ENCODE measurements at places on chromosomes 2 and 18. TPM values are rescaled to one million over a fixed set of nuclear protein-coding genes. Genes with fewer than 3 reads are reported as not detected.

DNA sequence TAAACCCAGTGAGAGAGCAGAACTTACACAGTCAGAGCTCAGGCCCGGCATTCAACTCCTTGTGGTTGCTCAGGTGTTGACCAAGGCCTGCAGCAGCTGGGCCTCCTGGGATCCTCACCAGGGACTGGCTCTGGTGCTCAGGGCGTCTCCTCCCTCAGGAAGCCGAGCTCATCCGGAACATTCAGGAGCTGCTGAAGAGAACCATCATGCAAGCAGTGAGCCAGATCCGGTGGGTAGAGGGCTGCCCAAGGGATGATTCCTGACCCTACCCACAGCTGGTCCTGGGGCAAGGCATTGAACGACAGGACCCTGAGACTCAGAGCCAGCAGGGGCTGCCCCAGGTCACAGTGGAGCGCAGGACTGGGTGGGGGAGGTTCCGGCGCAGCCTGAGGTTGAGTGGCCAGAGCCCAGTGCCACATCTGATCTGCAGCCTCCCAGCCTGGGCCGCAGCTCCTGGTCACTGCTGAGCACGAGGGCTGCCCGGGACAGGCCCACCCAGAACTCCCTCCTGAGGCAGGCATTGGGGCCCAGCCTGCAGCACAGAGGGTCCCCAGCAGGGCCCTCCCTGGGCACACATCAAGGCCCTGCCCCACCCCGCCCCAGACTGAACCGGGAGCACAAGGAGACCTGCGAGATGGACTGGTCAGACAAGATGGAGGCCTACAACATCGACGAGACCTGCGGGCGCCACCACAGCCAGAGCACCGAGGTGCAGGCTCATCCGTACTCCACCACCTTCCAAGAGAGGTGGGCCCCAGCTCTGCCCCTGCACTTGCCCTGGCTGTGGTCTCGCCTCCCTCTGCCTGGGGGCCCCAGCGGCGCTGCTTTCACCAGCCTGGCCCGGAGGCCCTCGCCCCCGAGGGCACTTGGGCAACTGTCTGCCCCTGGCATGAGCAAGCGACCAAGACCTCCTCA lies 2.4 kb downstream of the TEKT4 start:
- no peak overlapping the region for H3K4me3 ChIP-seq
- DNase-seq: no peak
- H3K27ac ChIP-seq: no peak overlapping the region
- no peaks in the 10 kb centered on the region for H3K27me3 ChIP-seq
- H3K36me3 ChIP-seq: no peaks in the 10 kb centered on the region

DNA sequence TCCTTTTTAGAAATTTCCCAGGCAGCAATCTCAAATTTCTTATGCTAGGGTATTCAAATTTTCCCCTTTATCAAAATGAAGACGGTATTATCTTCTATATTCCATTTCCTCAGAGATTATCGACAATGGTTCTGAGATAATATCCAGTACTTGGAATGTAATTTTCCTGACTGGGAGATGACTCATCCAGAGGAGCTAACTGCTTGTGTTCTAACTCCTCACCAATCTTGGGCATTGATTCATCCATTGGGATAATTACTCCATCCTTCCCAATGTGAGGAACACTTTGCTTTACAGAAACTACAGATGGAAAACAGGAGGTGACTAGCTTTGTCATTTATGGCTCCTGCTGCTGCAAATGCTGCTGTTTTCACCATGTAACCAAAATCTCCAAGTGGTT lies 239.4 kb upstream of the LYPD1 start:
- no peaks in the 10 kb centered on the region for H3K36me3 ChIP-seq
- no peaks in the 10 kb centered on the region for H3K4me1 ChIP-seq
- no peaks in the 10 kb centered on the region for H3K27me3 ChIP-seq
- no peak overlapping the region for H3K4me3 ChIP-seq
- no peak overlapping the region for H3K27ac ChIP-seq

DNA sequence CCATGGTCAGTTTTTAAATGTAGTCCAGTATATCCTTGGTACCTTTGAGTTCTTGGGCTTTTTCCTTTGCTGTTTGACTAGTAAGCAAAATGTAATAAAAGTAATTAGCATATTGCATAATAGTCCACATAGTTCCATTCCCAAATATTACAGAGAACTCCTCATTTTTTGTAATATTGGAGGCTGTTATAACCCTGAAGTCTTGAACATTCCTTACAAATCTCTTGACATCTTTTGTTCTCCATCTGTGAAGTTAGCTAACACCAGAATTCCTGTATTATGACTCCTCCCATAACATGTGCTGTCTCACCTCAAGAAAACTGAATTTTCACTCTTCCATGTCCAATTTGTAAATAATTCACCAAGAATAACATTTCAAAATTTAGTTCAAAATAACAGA lies 17.1 kb downstream of the CREB1 start:
- no peak for DNase-seq
- peak overlapping the region; percentile 42 for H3K27ac ChIP-seq
- H3K36me3 ChIP-seq: peaks cover 2% of the 10 kb centered on the region
- no peaks in the 10 kb centered on the region for H3K27me3 ChIP-seq

DNA sequence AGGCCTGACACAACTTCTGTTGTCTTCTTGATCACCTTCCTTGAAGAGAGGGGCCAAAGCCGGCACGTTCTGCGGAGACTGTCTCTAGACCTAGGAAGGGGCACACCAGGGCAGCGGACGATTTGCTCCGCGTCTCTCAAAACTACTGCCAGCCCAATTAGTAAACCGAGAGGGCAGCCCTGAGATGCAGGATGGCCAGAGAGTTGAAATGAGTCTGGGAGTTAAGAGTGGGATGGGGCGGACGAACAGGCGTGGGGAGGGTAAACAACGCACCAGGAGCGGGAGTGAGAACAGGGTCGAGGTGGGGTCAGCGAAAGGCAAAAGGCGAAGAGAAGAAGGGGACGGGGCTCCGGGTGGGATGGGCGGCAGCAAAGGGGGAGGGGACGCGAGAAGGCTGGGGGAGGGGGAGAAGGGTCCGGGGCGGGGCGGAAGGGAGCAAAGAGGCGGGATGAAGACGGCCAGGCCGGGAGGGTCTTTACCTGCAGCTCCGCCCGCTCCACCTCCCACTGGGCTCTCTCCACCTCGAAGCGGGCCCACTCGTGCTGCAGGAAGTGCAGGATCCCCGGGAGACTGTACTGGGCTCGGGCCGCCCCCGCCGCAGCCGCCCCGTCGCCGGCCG lies 476 bp downstream of the STRN start:
- H3K36me3 ChIP-seq: no peaks in the 10 kb centered on the region
- H3K4me1 ChIP-seq: peaks cover 34% of the 10 kb centered on the region
- H3K27me3 ChIP-seq: no peaks in the 10 kb centered on the region
- peak overlapping the region; percentile 91 for H3K4me3 ChIP-seq

DNA sequence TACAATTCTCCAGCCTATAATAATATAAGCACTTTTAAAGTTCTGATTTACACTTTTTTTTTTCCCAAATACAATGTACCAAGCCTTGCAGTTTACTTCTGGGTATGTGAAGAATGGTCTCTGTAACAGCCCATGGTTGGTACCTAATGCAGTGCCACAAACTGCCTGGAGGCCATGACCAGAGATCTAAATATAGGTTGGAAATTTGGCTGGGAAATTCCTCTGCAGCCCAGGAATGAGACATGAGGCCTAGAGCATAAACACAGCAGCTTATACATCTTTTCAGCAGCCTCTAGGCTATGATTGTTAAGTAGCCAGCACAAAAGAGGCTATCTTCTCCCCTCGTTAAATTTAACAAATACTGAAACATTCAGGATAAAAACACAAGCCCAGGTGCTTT lies 432.0 kb upstream of the FAM98A start:
- no peaks in the 10 kb centered on the region for H3K27me3 ChIP-seq
- H3K4me3 ChIP-seq: no peak overlapping the region
- no peak overlapping the region for H3K27ac ChIP-seq
- no peak for DNase-seq
- no peaks in the 10 kb centered on the region for H3K36me3 ChIP-seq

GRCh38 chr2:133143645-133144044 lies 424.6 kb downstream of the NCKAP5 start:
- DNase-seq: no peak
- no peak overlapping the region for H3K4me3 ChIP-seq
- no peaks in the 10 kb centered on the region for H3K36me3 ChIP-seq
- no peaks in the 10 kb centered on the region for H3K4me1 ChIP-seq
- no peak overlapping the region for H3K27ac ChIP-seq

DNA sequence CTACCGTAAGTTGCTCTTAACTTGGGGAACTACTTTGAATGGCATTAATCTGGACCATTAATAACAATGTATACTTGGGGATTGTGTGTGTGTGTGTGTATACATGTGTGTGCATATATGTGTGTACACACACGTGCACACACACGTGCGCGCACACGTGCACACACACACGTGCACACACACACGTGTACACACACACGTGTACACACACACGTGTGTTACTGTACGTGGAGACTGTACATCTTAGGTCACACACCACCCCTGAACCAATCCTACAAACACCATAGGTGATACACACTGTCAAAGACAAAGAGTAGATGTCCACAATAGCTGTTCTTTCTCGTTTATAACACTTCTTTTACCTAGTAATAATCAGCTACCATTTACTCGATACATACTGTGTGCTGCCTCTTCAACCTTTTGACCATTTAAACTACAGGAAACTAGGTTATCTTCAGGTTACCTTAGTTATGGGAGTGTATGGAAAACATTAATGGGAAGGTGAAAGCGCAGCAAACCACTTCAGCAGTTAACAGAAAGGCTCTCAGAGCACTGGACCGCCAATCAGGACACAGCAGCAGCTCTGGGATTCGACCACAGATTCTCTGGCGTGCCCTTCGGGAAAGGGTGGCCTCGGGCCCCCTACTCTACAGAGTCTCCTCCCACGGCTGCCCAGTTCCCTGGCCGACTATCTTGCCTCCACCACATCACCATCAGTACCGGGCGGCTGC lies 894 bp upstream of the GCC2 start:
- peak overlapping the region; percentile 99 for H3K27ac ChIP-seq
- no peak for DNase-seq
- H3K27me3 ChIP-seq: no peaks in the 10 kb centered on the region
- peaks cover 17% of the 10 kb centered on the region for H3K4me1 ChIP-seq
- H3K4me3 ChIP-seq: peak overlapping the region; percentile 91

DNA sequence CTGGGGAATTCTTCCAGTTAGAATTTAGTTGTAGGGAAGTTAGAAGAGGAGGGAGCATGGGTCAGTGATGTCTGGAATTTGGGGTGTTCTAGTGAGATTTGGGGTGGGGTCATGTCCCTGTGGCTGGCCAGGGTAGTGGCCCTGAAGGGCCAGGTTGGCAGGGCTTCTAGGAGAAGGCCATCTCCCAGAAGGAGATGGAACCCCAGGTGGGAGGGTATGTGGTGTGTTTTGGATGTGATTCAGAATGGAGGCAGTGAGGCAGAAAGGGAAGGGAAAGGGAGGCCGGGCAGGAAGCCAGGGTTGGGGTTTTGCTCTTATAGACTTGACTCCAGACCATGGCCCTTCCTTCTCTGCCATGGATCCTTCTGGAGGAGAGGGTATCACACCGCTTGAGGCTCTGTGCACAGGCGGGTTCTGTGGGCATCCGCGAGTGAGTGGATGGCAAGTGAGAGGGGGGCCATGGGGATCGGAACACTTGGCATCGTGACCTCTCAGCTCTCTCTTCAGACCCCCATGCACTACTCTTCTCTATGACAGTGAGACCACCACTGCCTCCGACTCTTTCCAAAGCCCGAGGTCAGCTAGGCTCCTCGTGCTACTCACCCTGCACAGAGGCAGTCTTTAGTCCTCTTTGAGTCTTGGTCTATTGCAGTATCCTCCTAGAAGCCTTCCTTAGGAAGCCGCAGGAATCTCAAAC lies 7.3 kb downstream of the GREB1 start:
- no peak overlapping the region for H3K27ac ChIP-seq
- DNase-seq: no peak
- H3K36me3 ChIP-seq: no peaks in the 10 kb centered on the region
- H3K27me3 ChIP-seq: peaks cover 56% of the 10 kb centered on the region
- no peaks in the 10 kb centered on the region for H3K4me1 ChIP-seq

DNA sequence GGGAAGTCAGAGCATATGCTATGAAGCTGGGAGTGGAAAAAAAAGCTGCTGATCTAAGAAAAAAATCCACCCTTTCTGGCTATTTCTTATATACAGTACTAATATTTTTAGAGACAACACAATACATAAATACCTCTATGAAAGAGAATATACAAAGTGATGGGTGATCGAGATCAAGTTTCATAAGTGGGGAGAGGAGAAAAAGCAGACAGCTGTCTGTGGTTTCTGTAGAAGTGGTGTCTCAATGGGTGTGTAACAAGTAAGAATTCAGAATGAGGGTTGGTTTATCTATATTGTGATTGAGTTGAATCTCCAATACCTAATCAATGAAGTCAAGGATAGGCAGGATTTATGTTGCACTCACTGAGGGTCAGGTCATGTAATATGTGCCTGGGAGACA lies 191.0 kb downstream of the HNMT start:
- no peak overlapping the region for H3K4me3 ChIP-seq
- H3K36me3 ChIP-seq: no peaks in the 10 kb centered on the region
- no peak for DNase-seq
- H3K27me3 ChIP-seq: peaks cover 18% of the 10 kb centered on the region

DNA sequence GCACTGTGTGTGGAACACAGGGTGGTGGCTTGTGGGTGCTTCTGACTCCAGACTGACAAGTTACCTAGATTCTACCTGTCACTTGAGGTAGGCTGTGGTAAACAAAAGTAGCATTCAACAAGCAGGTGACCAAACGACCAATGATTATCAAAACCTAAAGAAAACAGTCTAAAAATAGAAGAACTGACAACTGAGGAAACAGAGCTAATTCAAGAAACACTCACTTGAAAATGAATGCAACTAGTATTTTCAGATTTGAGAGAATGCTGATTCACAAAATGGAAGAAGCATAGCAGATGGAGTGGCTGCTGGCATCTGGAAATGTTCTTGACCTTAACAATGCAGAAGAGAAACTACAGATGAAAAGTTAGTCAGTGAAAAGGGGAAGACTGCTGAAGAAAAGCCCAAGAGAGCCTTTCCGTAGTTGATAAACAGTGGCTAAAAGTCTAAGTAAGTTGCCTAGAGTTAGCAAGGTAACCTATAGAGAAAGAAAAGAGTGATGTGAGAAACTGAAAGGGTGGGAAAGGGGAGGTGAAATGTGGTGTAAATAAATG lies 170.4 kb downstream of the NCK2 start:
- no peak for DNase-seq
- H3K4me1 ChIP-seq: no peaks in the 10 kb centered on the region
- H3K27ac ChIP-seq: no peak overlapping the region
- no peaks in the 10 kb centered on the region for H3K27me3 ChIP-seq
- H3K4me3 ChIP-seq: no peak overlapping the region

DNA sequence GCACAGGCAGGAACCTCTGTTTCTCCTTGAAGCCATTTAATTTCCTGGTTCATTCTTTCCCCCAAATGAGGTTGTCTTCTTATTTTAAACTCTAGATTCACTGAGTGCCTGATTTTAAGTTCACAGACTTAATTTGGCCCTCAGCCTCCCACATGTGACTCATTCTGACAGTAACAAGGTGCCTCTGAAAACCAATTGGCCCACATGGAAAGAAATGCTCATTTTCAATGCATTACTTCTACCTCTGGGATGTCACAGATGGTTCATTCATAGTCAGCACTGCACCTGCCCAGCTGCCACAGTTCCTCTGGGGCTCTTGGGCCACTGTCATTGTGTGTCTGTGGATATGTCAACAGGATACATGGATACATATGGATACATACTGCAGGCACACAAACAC lies 140.4 kb upstream of the CAPN13 start:
- H3K27me3 ChIP-seq: no peaks in the 10 kb centered on the region
- H3K36me3 ChIP-seq: no peaks in the 10 kb centered on the region
- no peak for DNase-seq

- H3K27ac ChIP-seq: no peak overlapping the region
- peaks cover 17% of the 10 kb centered on the region for H3K4me1 ChIP-seq
- H3K4me3 ChIP-seq: no peak overlapping the region
- no peaks in the 10 kb centered on the region for H3K27me3 ChIP-seq
Observed at GRCh38 chr2:180991820-180992219, 11.4 kb downstream of the UBE2E3 start.

DCC gene
- 0.24 TPM for total RNA-seq

HOXD4 gene
- not detected for total RNA-seq

TFCP2L1 gene
- total RNA-seq: not detected

CCDC141 gene
- total RNA-seq: not detected

Data from osteocyte (in vitro differentiated cells).